Activated CD4-positive, CD25-positive, alpha-beta regulatory T cell treated with anti-CD3 and anti-CD28 coated beads, Interleukin-2, amount 50 U/mL, for 72 hours (primary cell): ENCODE measurements at places on chromosomes 13 and 19.

- no peak for DNase-seq
Measured at GRCh38 chr19:33298146-33298911, 4.0 kb downstream of the CEBPA start.

GRCh38 chr19:5706876-5707573, 12.9 kb downstream of the LONP1 start:
- DNase-seq: no peak

- no peak for DNase-seq
Measured at GRCh38 chr19:33199441-33200265, 5.5 kb downstream of the LRP3 start.

- DNase-seq: no peak
Measured at GRCh38 chr19:58007285-58007684, 4.7 kb upstream of the ZNF606 start.

DNA sequence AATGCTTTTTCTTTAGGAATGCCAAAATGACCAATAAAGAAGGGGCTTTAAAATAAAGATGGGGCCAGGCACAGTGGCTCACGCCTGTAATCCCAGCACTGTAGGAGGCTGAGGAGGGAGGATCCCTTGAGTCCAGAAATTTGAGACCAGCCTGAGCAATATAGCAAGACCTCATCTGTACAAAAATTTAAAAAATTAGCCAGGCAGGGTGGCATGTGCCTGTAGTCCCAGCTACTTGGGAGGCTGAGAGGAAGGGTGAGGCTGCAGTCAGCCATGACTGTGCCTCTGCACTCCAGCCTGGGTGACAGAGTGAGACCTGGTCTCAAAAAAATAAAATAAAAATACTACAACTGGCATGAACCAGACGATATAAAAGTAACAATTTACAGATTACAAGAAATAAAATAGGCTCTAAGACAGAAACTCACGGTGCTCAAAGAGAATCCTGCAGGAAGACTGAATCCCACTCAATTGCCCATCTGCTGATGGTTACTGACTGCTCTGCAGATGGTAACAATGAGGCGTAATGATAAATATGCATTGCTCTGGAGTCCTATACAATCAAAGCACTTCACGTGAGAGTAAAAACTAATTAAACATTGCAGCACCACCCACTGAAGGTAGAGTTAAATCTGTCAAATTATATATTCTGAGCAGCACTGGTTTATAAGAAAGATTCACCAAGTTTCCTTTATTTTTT, 93.2 kb downstream of the LHFPL6 start:
- no peak for DNase-seq

DNA sequence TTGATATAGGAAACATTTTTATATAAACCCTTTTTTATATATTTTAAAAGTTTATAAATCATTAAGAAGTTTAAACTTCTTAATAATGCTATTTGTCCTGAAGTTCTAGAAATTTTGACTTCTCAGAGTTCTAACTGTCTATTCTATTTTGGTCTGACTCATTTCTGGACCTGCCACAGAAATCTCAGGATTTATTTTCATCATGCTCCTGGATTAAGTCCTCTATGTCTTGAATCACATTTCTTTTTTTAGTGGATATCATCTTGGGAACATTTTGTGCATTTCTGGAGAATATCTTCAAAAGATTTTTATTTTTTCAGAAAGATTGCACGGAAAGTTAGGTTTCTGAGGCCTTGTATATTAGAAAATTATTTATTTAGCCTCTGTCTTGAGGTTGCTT, 289.1 kb downstream of the NDFIP2 start:
- no peak for DNase-seq

DNA sequence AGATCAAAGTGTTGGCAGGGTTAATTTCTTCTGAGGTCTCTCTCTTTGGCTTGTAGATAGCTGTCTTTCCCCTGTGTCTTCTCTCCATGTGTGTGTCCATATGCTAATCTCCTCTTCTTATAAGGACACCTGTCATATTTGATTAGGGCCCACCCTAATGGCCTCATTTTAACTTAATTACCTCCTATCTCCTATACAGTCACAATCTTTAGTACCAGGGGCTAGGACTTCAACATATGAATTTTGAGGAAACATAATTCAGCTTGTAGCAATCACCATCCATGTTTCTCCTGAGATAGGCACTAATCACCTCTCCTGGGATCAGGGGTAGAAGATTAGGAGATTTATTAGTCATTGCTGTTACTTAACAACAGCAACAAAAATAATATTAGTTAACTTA, 196.1 kb upstream of the RXFP2 start:
- DNase-seq: no peak

- DNase-seq: no peak
Measured at GRCh38 chr19:40867701-40868100, 14.3 kb downstream of the CYP2A7 start.
